C1 segment of cervical spinal cord (tissue), 14 donors: ENCODE measurements at places on chromosomes 5 and 9.

DNA sequence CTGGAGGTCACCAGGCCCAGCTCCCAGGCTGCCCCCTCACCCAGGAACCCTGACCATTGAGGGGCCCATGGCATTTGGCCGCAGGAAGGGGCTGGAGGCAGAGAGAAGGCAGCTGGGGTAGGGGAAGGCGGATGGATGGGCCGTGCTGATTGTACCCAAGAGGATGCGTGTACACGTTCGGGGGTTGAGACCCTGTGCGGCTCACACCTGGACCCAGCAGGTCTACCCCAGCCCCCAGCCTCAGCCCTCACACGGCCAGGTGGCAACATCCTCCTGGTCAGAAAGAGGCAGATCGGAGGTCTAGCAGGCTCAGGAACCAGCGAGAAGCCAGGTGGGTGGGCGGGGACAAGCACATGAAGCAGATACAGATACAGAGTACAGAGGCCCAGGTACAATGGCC is 33.7 kb downstream of the NACC2 start:
- DNase-seq: no peak

GRCh38 chr5:175383350-175383749 is 60.6 kb downstream of the DRD1 start:
- no peak for DNase-seq

- DNase-seq: no peak
These were observed 6.7 kb upstream of the ALDOB start for GRCh38 chr9:101442318-101442717.

DNA sequence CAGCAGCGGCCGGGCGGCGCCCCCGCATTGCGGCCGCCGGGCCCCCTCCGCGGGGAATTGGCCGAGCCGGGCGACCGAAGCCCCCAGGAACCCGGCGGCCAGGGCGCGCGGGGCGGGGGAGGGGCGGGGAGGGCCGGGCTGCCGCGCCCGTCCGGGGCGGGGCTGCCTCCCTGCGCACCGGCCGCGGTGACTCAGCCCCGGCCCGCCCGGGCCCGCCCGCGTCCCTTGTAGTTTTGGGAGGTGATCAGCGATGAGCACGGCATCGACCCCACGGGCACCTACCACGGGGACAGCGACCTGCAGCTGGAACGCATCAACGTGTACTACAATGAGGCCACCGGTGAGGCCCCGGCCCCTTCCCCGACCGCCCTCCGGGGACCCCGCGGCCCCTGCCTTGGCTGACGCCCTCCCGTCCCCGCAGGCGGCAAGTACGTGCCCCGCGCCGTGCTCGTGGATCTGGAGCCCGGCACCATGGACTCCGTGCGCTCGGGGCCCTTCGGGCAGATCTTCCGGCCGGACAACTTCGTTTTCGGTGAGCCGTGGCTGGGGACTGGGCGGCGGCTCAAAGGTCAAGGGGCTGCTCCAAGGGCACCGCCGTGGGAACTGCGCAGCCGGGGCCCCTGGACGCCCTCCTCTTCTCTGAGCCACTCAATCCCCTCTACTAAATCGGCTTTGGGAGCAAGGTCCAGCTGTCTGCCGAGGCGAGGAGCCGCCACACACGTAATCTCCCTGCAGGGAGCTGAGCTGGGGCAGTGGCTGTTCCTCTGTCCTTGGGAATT is 592 bp downstream of the TUBB4B start:
- DNase-seq: no peak

GRCh38 chr5:96609369-96609768 is 52.8 kb upstream of the CAST start:
- DNase-seq: no peak

DNA sequence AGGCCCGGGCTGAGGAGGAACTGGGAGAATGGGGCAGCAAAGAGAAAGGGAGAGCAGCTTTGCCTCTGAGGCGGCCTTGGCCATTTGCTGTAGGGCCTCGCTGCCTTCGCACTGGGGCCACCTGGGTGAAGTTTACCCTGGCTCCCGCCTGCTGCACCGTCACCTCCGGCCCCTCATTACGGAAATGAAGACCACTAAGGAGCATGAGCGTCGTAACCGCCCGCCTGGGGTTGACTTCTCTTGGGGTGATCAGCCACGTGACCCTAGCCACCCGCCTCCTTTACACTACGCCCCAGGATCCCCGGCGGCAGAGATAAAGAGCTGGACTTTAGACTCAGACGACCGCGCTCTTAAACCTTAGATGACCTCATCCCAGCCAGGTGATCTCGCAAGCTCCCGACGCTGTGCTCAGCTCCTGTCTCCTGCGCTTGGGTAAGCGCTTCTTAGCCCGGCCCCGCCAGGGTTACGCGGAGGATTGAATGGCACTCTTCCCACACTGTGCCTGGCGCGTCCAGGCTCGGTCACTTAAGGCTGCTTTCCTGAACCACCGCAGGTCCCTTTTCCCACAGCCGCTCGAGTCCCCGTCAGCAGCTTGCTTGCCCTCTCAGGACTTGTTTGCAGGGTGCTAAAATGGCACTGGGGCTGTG is 107.9 kb upstream of the LARP1 start:
- no peak for DNase-seq

- DNase-seq: no peak
These were observed 218.2 kb upstream of the PRDM9 start for GRCh38 chr5:23289162-23289561.

- DNase-seq: no peak
These were observed 551.9 kb upstream of the DMAC1 start for GRCh38 chr9:8351436-8351835.

DNA sequence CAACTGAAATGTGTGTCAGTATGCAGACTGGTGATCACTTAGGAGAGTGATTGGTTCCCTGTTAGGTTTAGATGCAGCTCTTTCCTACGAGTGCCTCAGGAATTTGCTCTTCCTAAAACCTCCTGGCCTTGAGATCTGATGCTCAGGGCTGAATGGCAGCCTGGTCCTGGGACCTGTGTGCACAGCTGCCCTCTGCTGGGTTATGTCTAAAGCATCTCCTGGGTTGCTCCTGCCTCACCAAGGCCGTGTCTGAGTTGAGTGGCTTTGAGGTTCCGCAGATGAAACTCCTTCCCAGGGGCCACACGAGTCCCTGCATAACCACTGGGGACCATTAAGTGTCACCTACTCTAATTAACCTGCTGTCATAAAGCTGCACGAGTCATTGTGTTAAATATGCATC is 59.5 kb downstream of the MVB12B start:
- no peak for DNase-seq

DNA sequence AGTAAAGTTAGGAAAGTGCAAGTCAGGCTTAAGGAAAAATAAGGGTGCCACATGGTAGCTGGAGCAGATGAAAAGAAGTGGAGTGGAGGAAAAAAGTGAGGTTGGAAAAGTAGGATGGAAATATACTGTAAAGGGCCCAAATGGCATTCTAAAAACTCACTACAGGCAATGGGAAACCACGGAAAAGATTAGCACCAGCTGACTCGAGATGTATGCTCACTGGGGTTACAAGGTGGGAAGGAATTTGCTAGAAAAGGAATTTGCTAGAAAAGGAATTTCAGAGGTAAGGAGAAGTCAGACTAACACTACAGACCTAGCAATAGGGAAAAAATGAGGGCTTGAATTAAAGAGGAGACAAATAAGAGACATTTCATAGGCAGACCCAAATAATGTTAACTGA is 3.6 kb downstream of the PSMD5 start:
- no peak for DNase-seq

DNA sequence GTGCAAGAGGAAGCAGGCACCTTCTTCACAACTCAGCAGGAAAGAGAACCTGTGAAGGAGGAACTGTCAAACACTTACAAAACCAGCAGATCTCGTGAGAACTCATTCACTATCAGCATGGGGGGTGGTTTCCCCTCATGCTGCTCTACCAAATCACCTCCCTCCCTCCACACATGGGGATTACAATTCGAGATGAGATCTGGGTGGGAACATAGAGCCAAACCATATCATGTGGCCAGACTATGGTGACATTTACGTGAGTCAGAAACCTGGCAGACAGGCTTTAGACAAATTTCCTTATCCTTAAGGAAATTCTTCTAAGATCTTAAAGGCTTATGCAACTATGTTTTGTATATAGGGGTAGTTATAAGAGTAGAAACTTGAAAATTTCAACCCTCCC is 8.7 kb upstream of the AOPEP start:
- DNase-seq: no peak

DNA sequence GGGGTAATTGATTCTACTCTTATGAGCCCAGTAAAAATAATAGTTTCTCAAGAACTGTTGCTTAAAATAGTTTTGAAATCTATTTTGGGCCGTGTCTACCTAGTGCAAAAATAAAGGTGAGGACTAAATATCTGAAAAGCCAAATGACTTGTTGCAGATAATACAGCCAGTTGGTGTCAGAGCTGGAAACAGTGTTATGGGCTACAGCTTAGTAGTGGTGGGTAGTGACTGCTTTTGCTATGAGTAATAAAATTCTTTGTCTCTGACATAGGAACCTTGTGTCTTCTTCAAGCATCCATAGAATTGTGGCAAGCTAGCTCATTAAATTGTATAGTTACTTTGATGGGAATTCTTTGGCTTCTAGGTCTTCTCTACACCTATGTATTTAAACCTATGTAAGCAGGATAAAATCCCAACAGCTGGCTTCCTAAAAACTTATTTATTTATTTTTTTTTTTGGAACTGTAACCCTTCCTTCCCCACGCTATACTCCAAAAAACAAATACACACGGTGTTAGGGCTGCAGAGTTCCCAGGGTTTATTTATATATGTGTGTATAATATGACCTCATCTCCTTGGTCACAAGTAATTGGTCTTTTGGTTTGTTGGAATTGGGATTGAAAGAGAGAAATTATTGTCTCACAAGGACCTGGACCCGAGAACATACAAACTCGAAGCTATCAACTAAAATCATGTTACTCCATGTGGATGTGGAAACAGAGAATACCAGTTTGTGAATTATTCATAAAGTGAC is 138.0 kb downstream of the NUDT12 start:
- DNase-seq: no peak

DNA sequence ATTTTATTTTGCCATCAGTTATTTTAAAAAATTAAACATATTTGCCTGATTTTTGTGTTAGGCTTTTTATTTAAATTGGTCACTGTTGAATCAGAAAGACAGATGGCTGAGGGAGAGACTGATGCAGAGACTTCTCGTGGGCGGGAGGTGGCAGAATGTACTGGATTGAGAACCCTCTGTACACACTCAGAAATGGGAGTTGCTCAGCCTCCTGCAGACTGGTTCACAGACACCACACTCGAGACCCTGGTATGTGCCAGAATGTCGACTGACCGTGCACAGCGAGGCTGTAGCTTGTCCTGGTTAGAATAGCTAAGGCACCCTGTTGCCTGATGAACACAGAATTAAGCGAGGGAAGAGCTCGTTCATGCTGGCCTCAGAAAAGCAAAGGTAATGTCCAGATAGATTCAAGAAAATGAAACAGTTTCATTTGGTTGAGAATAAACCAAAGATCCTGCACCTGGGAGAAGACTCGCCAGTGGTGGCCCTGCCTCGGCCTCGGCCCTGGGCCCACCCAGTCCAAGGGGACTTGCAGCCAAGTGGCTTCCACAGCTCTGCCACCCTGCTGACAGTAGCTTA is 71.3 kb upstream of the OTULINL start:
- DNase-seq: no peak

- no peak for DNase-seq
These were observed 1.4 kb upstream of the ADAMTSL2 start for GRCh38 chr9:133532937-133533668.

DNA sequence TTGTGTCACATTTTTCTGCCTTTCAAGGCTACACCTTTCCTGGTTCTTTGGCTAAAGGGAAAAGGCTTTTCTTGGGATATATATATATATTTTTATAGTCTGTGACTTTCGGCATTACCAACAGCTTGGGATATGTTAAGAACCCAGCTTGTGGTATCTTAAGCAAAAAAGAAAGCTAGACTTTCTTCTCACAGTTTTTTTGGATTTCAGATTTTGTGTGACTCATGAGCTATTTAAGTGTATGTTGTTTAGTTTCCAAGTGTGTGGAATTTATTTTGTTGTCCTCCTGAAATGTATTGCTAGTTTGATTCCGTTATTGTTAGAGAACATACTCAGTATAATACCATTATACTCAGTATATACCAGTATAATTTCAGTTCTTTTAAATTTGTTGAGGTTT is 64.8 kb downstream of the ERCC6L2 start:
- no peak for DNase-seq

- DNase-seq: no peak
These were observed 28.6 kb downstream of the RASGEF1C start for GRCh38 chr5:180180421-180180820.

- DNase-seq: no peak
These were observed 53.1 kb downstream of the SVEP1 start for GRCh38 chr9:110526426-110526825.

GRCh38 chr5:15683332-15683731 is 183.4 kb downstream of the FBXL7 start:
- no peak for DNase-seq

GRCh38 chr9:91954841-91955471 is 4.9 kb upstream of the ROR2 start:
- DNase-seq: no peak

DNA sequence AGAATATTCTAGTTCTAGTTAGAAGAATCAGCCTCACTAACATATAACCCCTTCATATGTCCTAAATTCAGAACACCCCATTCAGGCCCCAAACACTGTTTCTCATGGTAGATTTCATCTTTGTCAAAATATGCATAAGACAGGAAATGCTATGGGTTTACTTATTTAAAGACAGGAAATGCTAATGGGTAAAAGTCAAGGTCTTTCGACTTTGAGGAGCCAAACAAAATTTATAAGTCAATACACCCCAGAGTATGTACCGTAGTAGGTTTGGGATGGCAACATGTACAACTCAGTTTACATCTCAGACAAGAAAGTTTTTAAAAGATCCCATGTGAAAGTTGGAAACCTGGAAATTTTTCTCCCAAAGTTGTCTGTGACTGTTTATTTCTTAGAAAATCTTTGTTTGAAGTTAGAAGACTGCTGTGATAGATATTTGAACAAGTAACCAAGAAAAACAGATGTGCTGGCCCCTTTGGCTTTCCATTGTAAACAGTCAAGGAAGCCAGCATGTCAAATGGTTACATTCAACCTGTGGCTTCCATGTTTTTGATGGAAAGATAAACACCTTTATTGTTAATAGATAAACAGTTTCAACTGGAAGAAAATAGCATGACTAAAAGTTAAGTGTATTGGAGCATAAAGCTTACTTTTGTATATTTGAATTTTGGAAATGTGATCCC is 102.2 kb downstream of the INIP start:
- DNase-seq: no peak

GRCh38 chr5:150525163-150525562 is 17.2 kb downstream of the NDST1 start:
- no peak for DNase-seq

DNA sequence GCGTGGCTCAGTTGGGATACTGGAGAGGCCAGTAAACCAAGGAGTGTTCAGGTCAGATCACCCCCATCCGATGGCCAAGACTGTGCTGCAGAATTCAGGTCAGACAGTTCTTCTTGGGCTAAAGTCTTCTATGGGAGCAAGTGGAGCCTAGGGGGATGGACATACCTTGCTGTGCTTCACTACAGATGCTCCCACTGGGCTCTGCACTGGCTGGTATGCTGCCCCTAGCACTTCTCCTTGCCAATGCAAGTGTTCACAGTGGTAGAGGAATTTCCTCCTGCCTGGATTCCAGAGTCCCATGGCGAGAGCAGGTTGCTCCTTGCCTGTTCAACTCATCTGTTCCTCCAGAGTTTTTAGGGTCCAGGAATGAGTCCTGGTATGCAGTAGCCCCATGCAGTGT is 134.2 kb upstream of the EDIL3 start:
- no peak for DNase-seq
